Endothelial cell (in vitro differentiated cells): ENCODE measurements at places on chromosomes 7 and 10.

GRCh38 chr7:45593121-45593541 is 19.0 kb downstream of the ADCY1 start:
- peaks cover 67% of the 10 kb centered on the region for H3K4me1 ChIP-seq
- H3K4me3 ChIP-seq = no peak overlapping the region
- H3K27me3 ChIP-seq = peaks cover 3% of the 10 kb centered on the region
- DNase-seq = no peak
- H3K27ac ChIP-seq = no peak overlapping the region
- H3K36me3 ChIP-seq = peaks cover 12% of the 10 kb centered on the region

DNA sequence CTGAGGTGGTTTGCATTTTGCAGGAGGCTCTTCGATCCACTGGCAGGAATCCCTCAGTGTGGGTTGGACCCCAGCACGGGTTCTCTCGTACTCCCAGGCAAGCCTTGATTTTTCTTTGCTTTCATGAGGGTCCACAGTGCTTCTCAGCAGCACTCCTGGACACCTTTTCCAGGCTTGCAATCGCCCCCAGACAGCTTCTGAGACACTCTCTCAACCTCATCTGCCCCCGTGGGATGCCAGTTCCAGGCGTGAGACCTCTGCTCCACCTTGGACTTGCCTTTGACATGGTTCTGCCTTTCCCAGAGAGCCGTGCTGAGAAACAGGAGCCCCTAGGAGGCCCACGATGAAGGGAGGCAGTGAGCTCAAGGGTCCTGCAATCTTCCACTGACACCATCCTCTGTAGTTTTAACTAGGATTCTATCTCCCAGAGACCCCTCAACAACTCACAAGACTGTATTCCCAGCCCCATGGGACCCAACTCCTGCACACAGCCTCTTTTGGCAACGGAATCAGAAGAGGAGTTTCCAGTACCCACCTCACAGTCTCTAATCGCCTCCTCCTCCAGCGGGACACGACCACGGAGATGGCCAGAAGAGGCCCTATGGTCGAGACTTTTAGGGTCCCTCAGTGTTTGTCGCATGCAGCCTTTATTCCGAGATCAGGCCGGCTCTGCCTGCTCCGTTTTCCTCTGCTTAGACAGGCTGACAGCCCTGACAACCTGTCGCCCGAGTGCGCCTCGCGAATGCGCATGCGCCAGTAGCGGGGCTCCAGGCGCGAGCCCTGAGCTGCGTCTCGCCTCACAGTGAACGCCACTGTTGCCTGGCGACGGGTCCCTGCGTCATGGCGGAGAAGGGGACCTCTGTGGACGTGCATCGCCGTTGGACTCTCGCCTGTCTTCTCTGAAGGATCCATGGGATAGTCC is 26.0 kb upstream of the ZNF273 start:
- H3K4me3 ChIP-seq = peak overlapping the region; percentile 62
- H3K4me1 ChIP-seq = peaks cover 6% of the 10 kb centered on the region
- no peak overlapping the region for H3K27ac ChIP-seq
- peak; percentile 72 for DNase-seq

GRCh38 chr10:61751599-61751998 is 88.9 kb downstream of the CABCOCO1 start:
- peaks cover 5% of the 10 kb centered on the region for H3K4me1 ChIP-seq
- no peaks in the 10 kb centered on the region for H3K27me3 ChIP-seq
- DNase-seq = no peak
- no peaks in the 10 kb centered on the region for H3K36me3 ChIP-seq
- H3K27ac ChIP-seq = no peak overlapping the region
- no peak overlapping the region for H3K4me3 ChIP-seq

DNA sequence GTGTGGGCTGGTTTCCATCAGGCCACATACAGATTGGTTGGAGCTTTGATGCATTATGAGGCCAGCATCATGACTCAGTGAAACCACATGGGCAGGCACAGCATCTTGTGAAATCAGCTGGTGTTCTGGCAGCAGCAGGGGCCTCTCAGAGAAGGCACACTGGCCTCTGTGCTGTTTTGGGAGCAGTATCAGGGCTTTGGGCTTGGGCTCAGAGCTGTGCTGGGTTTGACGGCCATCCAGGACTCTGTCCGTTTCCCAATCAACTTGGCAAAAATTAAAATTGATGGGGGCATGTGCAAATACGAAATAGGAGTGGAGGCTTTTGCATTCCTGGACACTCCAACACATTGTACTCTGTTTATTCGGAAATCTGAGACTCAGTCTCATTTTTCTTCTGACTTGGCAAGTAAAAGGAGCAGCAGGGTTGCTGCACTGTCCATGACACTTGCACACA is 190.9 kb downstream of the BMPER start:
- no peak overlapping the region for H3K4me3 ChIP-seq
- no peaks in the 10 kb centered on the region for H3K36me3 ChIP-seq
- no peak overlapping the region for H3K27ac ChIP-seq
- H3K27me3 ChIP-seq = no peaks in the 10 kb centered on the region
- no peak for DNase-seq
- peaks cover 4% of the 10 kb centered on the region for H3K4me1 ChIP-seq

- H3K27ac ChIP-seq = no peak overlapping the region
- no peak overlapping the region for H3K4me3 ChIP-seq
- H3K27me3 ChIP-seq = peaks cover 8% of the 10 kb centered on the region
- no peak for DNase-seq
- no peaks in the 10 kb centered on the region for H3K4me1 ChIP-seq
Measured at GRCh38 chr10:131211559-131211958, 100.0 kb downstream of the TCERG1L start.

- no peak overlapping the region for H3K27ac ChIP-seq
- H3K36me3 ChIP-seq = peaks cover 43% of the 10 kb centered on the region
- peaks cover 7% of the 10 kb centered on the region for H3K27me3 ChIP-seq
- peak overlapping the region; percentile 16 for H3K4me3 ChIP-seq
- H3K4me1 ChIP-seq = peaks cover 10% of the 10 kb centered on the region
- no peak for DNase-seq
Measured at GRCh38 chr10:71831646-71832552, 19.2 kb downstream of the PSAP start.

GRCh38 chr10:29470355-29470705 is 164.4 kb downstream of the SVIL start:
- peak overlapping the region; percentile 74 for H3K4me3 ChIP-seq
- peak; percentile 67 for DNase-seq
- peaks cover 26% of the 10 kb centered on the region for H3K4me1 ChIP-seq
- peaks cover 67% of the 10 kb centered on the region for H3K36me3 ChIP-seq
- H3K27ac ChIP-seq = no peak overlapping the region
- no peaks in the 10 kb centered on the region for H3K27me3 ChIP-seq

GRCh38 chr7:102467581-102468477 is 3.0 kb downstream of the LRWD1 start:
- H3K4me3 ChIP-seq = no peak overlapping the region
- no peak overlapping the region for H3K27ac ChIP-seq
- no peak for DNase-seq
- peaks cover 13% of the 10 kb centered on the region for H3K27me3 ChIP-seq

GRCh38 chr7:13790611-13791010 is 198.9 kb downstream of the ETV1 start:
- no peak for DNase-seq
- no peak overlapping the region for H3K4me3 ChIP-seq
- H3K4me1 ChIP-seq = no peaks in the 10 kb centered on the region
- no peaks in the 10 kb centered on the region for H3K27me3 ChIP-seq
- H3K36me3 ChIP-seq = no peaks in the 10 kb centered on the region

- no peak for DNase-seq
- no peak overlapping the region for H3K27ac ChIP-seq
- no peaks in the 10 kb centered on the region for H3K27me3 ChIP-seq
- H3K4me3 ChIP-seq = no peak overlapping the region
Measured at GRCh38 chr10:54993148-54993547, 192.1 kb upstream of the PCDH15 start.

DNA sequence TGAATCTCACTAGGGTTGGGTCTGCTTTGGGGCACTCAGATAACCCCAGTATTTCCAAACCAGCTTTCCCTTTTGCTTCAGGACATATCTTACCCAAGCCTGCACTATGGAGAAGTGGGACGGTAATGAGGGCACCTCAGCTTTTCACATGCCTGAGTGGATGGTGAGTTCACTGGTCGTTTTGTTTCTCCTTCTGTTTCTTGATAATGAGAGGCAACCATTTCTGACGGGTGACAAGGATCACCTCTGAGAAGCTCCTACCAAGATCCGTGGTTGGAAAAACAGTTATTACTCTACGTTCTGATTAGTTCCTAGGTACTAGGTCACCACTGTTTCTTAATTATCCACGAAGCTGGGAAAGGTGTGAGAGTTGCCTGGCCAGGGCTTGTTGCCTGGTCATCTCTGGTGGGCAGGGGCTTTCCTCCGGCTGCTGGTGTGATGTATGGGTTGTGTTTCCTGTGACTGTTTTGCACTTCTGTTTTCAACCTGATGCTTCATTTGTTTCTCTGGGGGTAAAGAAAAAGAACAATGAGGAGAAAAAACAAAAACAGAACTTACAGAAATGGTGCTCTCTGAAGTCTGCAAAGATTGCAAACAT is 65.7 kb upstream of the STRIP2 start:
- H3K4me3 ChIP-seq = no peak overlapping the region
- peak overlapping the region; percentile 81 for H3K27ac ChIP-seq
- H3K27me3 ChIP-seq = no peaks in the 10 kb centered on the region
- peaks cover 25% of the 10 kb centered on the region for H3K4me1 ChIP-seq
- H3K36me3 ChIP-seq = no peaks in the 10 kb centered on the region
- DNase-seq = peak; percentile 4

DNA sequence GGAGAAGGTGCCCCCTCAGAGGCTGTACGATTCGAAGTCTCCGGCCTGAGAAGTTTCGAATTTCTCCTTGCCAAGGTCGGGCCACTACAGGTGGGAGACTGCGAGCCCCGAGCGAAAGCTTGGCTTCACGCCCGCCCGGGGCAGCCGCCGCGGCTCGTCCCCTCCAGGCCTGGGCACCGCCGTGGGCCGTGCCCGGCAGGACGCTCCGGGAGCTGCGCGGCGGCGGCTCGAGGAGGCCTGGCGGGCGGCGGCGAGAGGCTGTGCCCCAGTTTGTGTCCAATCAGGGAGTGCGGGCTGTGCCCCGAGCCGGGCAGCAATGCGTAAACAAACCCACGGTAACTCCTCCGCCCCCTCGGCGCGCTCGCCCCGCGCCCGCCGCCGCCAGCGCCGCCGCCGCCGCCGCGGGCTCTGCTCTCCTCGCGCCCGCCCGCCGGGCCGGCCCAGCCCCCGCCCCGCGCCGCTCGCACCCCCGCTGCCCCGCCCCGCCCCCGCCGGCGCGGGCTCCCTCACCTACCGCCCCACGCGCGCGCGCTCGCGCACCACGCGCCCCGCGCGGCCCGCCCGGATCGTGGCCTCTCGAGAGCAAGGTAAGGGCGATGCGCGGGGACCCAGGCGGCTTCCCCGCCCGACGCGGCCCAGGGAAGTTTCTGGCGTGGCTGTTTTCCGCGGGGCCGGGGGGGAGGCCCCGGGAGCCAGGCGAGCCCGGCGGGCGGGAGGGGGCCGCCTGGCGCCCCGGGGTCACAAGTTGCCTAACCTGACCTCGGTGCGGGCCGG is 57.8 kb upstream of the PCGF5 start:
- peaks cover 9% of the 10 kb centered on the region for H3K27me3 ChIP-seq
- H3K36me3 ChIP-seq = no peaks in the 10 kb centered on the region
- H3K4me3 ChIP-seq = peak overlapping the region; percentile 86
- peaks cover 40% of the 10 kb centered on the region for H3K4me1 ChIP-seq
- DNase-seq = peak; percentile 47

DNA sequence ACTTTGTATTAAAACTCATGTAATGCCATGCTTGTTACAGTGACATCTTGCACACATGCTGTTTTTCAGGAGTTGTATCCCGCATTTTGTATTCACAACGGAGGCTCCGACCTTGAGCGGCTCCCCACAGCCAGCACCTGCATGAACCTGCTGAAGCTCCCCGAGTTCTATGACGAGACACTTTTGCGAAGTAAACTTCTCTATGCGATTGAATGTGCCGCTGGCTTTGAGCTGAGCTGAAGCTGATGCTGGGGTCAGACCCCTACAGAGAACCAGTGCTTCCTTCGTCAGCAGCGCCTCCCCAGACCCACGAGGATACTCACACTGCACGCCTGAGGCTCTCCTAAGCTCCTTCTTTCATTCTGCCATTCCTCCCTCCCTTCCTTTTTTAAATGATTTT is 69.3 kb upstream of the DNAJB6 start:
- H3K4me1 ChIP-seq = no peaks in the 10 kb centered on the region
- peaks cover 37% of the 10 kb centered on the region for H3K36me3 ChIP-seq

DNA sequence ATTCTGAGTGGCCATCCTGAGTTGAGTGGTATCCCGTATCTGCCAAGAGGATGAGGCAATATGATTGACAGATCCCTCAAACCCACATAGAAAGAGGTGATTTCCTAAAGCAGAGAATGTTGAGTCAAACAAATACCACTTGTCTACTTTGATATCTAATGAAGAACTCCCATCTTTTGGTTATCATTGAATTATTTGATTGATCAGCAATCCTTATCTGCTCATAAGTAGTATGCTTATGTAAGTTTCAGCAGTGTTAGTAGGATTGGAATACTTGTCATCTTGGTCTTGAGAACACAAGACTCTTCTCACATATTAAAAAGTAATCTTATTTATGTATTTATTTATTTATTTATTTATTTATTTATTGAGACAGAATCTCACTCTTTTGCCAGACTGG is 147.3 kb downstream of the DPY19L1 start:
- peaks cover 5% of the 10 kb centered on the region for H3K36me3 ChIP-seq
- peaks cover 5% of the 10 kb centered on the region for H3K27me3 ChIP-seq

DNA sequence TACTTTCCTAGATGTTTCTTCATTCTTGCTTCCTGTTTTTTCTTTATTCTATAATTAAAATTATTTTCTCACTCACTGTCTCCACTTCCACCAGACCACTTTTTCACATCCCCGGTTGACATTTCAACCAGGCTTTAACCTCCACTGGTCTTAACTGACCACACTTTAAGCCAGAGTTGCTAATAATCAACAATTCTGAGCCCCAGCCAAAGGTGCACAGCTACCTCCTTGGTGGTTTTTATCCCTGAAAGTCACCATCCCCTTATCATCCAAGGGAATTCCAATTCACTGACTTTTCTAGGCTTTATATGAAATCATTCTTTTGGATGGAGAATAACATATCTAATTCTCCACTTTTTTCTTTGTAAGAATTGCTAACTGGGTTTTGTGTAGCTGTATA is 138.9 kb downstream of the FRMD4A start:
- no peak for DNase-seq
- peaks cover 1% of the 10 kb centered on the region for H3K27me3 ChIP-seq
- no peak overlapping the region for H3K4me3 ChIP-seq
- H3K27ac ChIP-seq = no peak overlapping the region

GRCh38 chr10:95756041-95756761 is at the start of gene ENTPD1:
Gene ENTPD1 (plus strand): TSS chr10:95756163. CDS start chr10:95756240, 77 bp downstream.
- peaks cover 44% of the 10 kb centered on the region for H3K4me1 ChIP-seq
- H3K36me3 ChIP-seq = peaks cover 11% of the 10 kb centered on the region

DNA sequence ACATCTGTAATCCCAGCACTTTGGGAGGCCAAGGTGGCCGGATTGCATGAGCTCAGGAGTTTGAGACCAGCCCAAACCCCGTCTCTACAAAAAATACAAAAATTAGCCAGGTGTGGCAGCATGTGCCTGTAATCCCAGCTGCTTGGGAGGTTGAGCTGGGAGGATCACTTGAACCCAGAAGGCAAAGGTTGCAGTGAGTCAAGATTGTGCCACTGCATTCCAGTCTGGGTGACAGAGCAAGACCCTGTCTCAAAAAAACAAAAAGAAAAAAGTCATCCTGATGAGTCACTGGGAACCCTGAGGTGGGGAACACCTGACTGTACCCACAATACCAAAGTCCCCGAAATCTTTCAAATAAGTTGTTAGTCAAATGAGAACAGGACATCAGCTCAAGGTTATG is 80.0 kb downstream of the NEBL start:
- no peak overlapping the region for H3K27ac ChIP-seq
- peaks cover 3% of the 10 kb centered on the region for H3K27me3 ChIP-seq
- no peak for DNase-seq
